ENCODE measurements at places on chromosomes 4 and X.

DNA sequence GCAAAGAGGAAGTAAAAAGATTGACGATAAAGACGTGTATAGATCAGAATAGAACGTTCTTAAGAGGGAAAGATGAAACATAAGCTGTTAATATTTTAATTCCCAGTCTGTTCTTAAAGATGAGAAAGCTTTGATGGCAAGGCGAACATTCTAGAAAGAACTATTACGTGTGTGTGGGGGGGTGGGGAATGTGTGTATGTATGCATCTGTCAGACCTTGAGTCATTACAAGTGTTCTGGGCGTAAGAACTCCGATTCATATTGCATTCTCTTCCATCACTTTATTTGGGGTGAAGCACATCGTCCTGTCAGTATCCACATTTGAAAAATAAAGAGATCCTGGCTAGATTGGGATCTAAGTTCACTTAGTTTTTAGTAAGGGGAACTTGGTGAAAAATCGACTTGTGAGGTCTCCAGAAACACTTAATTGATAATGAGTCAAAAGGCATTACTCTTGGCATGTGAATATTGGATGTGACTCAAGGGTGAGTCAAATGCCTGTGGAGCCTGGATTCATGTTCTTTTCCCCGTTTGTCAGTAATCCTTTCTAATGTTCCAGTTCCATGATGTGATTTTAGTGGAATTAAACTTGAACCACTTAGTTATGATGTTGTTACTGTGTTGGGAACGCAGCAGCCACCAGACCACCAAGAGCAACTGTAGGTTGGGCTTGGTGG, 3.1 kb downstream of the SMS start:
- no peak for DNase-seq

DNA sequence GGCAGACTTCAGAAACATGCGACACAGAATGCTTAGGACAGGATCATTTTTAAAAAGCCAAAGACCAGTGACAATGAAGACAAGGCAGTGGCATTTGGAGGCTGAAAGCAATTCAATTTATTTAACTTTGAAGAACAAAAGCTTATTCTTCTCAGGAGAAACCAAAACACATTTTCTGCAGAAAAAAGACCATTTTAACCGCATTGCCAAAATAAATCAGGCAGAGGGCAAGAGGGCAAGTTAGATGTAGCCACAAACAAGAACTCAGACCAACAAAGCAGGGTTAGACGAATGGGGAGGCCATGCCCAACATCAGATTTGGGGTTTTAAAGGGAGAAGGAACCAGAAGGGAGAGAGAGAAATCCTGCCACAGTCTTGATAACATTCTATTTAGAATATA, 58.9 kb downstream of the RELL1 start:
- DNase-seq: no peak

DNA sequence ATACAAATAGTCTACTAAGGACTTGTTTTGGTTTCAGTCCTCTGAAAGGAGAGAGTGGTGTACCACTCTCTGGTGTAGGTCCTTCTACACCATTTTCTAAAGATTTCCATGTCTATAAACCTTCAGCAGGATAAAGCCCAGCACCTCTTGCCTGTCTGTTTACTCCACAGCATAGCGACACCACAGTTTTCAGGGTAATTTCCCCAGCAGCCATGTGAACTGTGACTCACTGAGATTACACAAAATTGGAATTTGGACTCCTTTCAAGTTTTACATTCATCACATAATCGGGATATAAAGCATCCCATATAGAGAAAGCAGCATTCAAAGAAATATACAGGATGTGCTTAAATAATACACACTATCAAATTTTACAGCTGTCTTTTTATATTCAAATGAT, 229.6 kb downstream of the PRDM5 start:
- no peak for DNase-seq

DNA sequence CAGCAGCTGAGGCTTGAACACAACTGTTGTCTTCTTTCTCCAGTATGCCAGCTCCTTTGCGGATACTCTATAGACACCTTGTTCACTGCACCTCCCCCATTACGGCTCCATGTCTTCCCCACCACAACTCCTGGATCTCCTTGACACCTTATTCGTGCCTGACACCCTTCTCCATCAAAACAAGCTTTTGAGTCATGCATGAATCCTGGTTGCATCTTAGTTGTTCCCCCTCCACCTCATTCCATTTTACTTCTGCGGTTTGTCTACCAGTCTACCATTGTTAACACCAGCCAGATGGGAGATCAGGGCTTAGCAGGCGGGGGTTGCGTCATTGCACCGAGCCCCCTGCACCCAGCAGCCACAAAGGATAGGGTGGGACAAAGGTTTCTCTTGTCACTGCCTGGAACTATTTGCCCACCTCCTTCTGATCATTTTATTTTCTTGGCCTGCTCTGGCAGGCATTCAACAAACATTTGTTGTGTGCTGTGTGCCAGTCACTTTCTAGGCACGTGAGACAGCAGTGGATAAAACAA, 2.0 kb upstream of the CDK16 start:
- DNase-seq: no peak

DNA sequence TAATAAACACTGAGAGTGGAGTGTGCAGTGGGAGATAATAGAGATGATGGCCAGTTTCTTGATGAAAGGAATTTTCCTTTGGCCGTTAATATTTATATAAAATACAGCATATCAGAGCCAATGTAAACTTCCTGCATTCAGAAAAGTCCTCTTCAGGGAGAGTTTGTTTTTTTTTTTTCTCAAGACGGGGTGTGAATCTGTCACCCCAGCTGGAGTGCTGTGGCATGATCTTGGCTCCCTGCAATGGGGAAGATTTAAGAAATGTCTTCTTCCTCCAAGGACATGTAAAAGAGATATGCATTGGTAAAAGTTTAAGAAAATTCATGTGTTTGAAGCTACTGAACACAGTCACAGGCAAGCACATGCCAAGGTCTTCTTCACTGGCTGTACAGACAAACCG, 25.4 kb upstream of the TBC1D9 start:
- DNase-seq: no peak

DNA sequence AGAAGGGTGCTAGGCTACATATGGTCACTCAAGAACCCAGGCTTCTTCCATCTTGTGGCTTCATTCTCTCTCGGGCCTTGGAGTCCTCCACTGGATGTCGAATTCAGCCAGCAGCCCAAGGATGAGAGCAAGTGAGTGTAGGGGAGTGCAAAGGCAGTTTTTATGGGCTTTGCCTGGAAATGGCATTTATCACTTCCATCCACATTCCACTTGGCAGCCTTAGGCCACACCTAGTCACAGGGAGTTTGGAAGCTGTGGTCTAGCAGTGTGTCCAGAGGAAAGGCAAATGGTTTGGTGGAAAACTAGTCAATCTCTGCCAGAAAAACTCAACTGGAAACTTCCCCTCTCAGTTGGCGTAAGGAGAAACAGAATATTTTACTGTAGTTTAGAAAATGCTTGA, 59.0 kb downstream of the NHS start:
- no peak for DNase-seq

- no peak for DNase-seq
Measured at GRCh38 chrX:121864561-121864960, 817.2 kb downstream of the GLUD2 start.

DNA sequence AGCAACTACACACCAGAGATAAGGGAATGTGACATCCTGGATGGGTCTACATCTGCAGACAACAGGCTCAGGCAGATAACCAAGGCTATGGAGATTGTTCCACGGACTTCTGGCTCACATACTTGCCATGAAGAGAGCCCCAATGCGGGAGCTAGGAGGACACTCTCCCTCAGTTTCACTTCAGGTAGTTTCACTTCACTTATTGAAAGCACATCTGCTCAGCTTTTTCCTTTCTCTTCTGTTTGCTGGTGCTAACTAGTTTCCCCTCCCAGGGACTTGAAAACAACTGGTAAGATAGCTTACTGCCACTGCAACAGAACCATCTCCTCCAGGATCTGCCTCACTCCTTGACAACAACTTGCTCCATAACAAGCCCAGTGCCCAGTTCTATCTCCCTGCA, 1.4 kb upstream of the CT47C1 start:
- DNase-seq: no peak

GRCh38 chr4:56466910-56467283, 520 bp upstream of the SRP72 start:
- DNase-seq: no peak

DNA sequence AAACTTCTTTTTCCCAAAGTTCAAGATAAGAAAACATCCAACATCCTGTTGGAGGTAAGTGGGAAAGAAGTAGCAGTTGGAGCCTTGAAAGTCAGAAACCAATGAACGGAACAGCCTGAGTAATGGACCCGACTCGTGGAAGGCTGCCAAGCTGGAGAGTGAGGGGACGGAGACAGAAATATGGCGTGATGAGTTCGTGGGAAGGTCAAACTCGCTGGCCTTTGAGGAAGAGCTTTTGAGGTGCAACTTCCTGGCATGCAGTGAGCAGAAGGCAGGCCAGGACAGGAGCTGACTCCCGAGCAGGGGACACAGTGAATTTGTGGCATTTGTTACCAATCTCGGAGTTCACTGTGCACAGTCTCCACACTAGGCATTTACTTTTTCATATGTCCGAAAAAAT, 1.0 kb upstream of the TRIML1 start:
- no peak for DNase-seq

Measured in NCI-H1930 (cell line).